CD4-positive, alpha-beta memory T cell (primary cell): ENCODE measurements at places on chromosomes 2 and 18.

DNA sequence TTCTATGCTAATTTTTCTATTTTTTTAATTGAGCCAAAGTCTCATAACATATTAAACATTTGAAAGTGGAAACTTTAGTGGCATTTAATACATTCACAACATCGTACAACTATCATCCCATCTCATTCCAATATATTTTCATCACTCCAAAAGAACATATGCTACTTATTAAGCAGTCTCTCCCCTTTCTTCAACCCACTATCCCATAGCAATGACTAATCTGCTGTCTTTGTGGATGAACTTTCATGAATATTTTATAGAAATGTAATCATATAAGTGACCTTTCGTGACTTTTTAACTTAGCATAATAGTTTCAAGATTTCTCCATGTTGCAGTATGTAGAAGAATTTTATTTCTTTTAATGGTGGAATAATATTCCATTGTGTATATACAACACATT is 90.3 kb downstream of the CCDC178 start:
- no peak for DNase-seq

- no peak for DNase-seq
Measured at GRCh38 chr18:770583-770961, 41.5 kb downstream of the YES1 start.

DNA sequence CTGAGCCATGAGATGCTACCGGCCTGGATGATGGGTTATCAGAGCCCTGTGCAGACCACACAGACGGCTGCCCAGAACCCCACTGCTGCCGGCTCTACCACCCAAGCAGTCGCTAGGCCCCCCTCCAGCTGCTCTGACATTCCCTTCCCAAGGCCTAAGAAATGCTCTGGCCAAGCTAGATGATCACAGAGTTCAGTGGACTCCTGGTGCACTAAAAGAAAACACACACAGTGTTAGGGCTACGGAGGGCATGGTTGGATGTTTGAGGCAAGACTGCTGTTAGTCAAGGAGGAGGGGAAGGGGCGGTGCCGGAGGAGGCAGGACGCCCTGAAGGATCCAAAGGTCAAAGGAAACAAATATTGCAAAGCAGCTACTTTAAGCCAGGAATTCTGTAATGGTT is 174.5 kb downstream of the MYCN start:
- DNase-seq, result no peak

DNA sequence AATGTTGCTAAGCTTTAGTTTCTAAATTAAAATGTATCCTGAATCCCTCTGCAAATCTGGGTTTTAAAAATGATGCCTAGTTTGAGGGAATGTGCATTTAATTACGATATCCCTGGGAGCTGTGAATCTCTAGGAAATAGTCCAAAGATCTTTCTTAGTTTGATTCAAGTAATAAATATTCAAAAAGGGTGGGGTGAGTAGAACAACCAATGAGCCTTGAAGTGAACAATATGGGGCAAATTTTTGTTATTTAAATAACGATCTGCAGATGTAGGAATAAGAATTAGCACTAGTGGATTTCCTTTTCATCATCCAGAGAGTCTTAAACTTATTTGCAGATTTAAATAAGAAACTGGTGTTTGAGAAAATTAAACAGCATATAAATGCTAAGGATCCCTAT is 106.3 kb downstream of the ACVR1 start:
- no peak for DNase-seq

GRCh38 chr2:17916584-17916983 is 38.1 kb downstream of the KCNS3 start:
- DNase-seq, result no peak

GRCh38 chr2:61733563-61733962 is 120.3 kb downstream of the FAM161A start:
- no peak for DNase-seq

GRCh38 chr2:95073856-95074662 is 47.5 kb downstream of the MRPS5 start:
- DNase-seq, result no peak

DNA sequence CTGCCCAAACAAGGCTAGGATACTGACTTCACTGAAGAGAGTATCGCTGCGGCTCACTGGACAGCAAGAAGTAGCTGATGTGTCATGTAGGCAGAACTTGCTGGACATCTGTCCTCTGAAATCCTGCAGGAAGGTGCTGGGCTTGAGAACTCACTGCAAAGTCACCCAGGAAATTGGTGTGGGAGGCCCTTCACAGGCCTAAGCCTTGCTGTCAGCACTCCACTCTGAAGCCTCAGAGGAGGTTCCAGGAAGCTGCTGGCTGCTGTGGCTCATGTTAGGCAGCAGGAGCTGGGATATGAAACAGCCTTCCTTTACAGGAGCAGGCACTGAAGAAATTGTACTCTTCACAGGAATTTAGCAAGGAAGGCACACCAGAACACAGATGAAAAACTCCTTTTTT is 88.3 kb upstream of the CCDC68 start:
- no peak for DNase-seq

DNA sequence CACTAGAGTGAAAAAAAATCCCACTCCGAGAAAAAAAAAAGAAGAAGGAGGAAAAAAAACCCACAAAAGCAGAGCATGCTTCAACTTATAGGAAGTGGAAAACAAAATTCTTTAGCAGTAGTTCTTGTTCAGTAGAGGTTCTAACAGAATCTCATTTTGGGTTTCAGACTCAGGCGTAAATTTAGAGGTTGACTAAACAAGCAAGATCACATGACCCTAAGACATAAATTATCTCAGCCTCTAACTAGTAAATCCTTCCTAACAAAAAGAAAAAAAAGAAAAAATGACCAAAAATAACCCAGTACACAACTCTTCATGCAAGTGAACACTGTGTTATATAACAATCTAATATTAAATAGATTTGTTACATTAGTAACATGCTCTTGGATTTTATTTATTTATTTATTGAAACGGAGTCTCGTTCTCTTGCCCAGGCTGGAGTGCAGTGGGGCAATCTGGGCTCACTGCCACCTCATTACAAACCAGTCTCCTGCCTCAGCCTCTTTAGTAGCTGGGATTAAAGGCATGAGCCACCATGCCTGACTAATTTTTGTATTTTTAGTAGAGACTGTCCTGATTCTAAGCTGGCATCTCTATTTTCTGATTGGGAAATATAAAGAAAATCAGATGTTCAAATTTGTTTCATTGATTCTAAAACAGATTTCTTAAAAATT is 35.4 kb downstream of the PPP4R3B start:
- no peak for DNase-seq

GRCh38 chr2:191126386-191127085 is 24.3 kb downstream of the STAT4 start:
- DNase-seq, result peak; percentile 38

- no peak for DNase-seq
Measured at GRCh38 chr18:42620657-42621056, 494.8 kb downstream of the RIT2 start.

DNA sequence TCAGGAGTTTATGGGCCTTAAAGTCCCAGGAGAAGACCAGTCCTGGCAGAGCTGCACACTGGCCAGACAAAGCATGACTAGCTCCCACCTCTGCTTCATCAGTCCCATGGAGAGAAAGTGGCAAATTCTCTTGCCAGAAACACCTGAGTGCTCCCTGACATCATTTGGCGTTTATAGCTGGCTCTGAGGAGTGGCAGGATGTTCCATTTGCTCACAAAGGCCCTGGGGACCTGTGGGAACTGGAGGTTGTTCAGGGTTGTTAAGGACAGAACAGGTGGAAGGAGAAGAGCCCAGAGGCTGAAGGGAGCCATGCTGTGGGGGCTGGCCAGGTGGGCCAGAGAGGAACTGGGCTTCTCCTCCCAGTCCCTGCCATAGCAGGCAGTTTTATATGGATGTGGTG is 56.1 kb downstream of the RPL37A start:
- no peak for DNase-seq

DNA sequence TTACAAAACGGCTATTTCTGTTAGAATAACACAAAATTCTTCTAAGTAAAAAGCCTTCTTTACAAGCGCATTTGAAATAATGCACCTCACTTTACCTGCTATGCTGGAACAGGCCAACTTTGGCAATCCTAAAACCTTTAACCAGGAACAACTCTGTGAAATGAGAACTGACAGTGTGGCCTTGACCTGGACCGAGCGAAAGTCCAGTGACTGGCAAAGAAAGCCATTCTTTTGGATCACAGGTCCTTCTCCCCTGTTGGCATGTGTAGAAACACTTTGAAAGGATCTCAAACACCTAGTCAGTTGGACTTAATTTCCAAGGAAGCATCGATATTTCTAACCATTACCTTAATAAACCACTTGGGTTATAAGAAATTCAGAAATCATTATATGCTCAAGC is 21.2 kb downstream of the MAPRE2 start:
- no peak for DNase-seq

DNA sequence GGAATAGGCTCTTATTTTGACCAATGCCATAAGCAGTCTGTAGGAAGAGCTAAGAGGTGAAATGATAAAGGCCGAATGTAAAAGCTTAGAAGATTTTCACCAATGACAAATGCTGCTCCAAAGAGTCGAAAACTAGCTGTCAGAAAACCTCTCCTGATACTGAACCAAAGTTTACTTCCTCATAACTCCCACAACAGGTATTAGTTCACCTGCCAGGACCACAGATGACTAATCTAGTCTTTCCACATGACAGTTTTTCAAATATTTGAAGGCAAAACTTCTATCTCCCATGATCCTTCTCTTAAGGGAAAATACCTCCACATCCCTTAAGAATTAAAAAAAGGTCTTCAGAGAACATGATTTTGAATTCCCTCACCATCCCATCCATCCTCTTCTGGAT is 473.2 kb upstream of the SPHKAP start:
- no peak for DNase-seq
